D341Med (cell line): ENCODE measurements at places on chromosomes 13 and 19.

DNA sequence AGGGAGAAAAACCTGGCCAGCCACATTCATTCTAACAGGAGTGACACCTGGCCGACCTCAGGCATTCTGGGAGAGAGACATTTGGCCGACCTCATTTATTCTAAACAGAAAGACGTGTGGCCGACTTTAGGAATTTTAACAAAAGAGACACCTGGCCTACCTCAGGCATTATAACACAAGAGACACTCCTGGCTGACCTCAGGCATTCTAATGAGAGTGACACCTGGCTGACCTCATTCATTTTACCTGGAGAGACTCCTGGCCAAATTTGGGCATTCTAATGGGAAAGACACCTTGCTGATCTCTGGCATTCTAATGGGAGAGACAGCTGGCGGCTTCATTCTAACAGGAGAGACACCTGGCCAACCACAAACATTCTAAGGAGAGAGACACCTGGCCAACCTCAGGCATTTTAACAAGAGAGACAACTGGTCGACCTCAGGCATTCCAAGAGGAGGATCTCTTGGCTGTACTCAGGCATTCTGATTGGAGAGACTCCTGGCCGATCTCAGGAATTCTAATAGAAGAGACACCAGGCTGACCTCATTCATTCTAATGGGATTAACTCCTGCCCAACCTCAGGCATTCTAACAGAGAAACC is 1353.9 kb downstream of the UQCRFS1 start:
- DNase-seq: no peak

GRCh38 chr13:32114284-32114950 is 82.8 kb downstream of the FRY start:
- no peak for DNase-seq

GRCh38 chr13:27309967-27310598 is 39.5 kb downstream of the RASL11A start:
- no peak for DNase-seq

DNA sequence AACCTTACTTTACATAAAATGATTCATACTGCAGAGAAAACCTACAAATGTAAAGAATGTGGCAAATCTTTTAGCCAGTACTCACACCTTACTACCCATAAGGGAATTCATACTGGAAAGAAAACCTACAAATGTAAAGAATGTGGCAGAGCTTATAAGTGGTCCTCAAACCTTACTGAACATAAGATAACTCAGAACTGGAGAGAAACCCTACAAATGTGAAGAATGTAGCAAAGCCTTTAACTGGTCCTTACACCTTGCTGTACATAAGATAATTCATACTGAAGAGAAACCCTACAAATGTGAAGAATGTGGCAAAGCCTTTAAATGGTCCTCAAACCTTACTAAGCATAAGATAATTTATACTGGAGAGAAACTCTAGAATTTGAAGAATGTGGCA is 90.1 kb downstream of the ZNF675 start:
- DNase-seq: no peak

DNA sequence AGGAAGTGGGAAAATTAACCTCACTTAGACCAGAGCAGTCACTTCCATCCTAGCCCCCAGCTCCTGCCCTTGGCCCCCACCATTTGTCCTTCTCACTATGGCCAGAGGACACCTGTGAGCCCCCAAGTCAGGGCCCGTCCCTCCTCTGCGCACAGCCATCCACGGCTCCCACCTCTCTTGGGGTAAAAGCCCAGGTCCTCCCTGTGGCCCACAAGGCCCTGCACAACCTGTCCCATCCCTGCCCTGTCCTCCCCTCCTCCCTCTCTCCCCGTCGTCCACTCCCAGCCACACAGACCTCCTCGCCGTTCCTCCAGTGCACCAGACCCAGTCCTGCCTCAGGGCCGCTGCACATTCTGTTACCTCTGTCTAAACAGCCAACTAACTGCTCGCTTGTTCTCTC is 53.9 kb downstream of the SMIM24 start:
- no peak for DNase-seq

- peak; percentile 64 for DNase-seq
These were observed 24.0 kb downstream of the SLC8A2 start for GRCh38 chr19:47447470-47448359.

DNA sequence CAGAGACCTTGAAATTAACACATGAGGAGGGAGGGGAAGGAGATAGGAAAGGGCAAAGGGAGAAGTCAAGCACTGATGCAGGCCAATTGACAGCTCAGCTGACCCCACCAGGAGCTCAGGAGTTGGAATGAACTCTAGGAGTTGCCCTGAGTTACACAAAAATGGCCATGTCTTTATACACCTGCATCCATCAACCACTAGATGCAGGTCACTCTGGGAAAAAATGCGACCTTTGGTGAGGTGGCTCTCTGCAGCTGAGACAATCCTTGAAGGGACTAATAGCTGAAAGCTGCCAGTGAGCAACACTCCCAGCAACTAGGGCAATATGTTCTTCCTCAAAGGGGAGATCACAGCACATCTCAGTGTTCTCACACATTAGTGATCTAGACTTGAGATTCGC is 222.8 kb downstream of the RBM26 start:
- DNase-seq: no peak

DNA sequence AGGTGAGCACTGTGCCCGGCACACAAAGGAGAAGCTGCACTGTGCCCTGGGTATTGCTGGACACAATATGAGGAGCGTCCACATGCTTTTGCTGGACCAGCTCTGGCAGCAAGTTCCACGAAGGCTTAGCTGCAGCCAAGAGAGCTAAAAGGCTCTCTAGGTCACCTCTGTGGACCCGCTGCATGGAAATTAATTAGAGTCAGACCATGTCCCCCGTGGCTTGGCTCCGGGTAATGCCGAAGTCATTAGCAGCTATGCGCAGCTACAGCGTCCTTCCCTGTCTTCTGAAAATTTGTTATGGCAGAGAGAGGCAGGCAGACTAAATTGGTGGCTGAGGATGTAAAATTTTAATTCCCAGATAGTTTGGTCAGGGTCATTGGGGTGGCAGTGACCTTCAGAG is 271.5 kb downstream of the SLC7A1 start:
- DNase-seq: no peak

DNA sequence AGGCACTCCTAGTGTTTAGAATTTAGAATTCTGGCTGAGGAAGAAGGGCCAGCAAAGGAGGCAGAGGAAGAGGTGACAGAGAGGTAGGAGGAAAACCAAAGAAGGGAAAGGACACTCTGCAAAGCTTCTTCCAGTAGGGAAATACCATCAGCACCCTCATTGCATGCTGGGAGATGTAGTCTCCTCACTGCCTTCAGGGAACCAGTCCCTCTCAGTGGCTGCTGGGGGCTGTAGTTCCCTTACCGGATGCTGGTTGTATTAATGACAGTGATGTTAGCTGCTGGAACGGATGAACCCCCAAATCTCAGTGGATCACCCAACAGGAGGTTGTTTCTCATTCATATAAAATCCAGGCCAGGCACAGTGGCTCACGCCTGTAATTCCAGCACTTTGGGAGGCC is 10.1 kb downstream of the GRIN2D start:
- peak; percentile 78 for DNase-seq

DNA sequence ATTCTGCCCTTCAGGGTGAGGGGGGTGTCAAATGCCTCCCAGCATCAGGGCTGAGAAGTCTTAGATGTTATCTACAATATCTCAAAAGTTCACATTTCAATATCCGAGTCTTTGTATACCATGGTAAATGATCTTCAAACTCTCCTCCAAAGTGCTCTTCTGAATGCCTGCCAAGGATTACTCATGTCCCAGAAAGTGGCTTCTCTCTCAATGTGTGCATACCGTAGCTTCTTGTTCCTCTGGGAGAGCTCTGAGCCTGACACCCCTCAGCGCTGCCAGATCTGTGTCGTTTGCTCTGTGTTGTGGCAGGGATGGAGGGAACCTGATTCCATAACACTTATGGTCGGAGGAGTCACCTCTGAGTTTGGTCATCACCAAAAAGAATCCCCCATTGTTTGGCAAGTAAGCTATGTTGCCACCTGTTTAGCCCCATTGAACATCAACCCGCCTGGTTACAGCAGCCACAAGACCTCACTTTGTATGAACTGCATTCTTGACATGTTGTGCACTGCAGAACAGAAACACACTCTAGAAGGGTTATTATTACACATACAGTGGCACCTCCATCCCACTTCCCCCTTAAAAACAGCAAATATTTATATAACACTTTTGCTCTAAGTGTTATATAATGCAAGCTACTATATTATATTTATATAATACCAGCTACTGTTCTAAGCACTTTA is 163.1 kb upstream of the MIR17HG start:
- DNase-seq: no peak

GRCh38 chr13:95243207-95243606 is 58.0 kb downstream of the ABCC4 start:
- DNase-seq: no peak

- peak; percentile 15 for DNase-seq
These were observed 21.6 kb downstream of the ATP4B start for GRCh38 chr13:113636266-113636963.

DNA sequence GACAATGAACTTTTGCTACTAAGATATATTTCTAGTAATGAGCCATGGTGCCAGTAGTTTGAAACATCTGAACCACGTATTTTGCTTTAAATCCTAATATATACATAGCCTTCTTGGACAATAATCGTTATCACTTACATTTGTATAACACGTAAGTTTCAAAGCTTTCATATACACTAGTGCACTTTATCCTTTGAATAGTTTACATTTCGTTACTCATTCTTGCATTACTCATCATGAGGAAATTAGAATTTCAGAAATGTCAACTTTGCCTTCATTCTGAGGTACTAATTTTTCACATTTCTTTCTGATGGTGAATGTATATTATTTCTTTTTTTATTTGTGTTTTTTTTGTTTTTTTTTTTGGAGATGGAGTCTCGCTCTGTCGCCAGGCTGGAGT is 5.8 kb downstream of the KBTBD7 start:
- no peak for DNase-seq

- no peak for DNase-seq
These were observed 467.3 kb downstream of the IRS2 start for GRCh38 chr13:109318945-109319590.

GRCh38 chr19:46133777-46134241 is 9.3 kb upstream of the IGFL3 start:
- DNase-seq: no peak

- peak; percentile 52 for DNase-seq
These were observed at the start of gene ANKLE1 for GRCh38 chr19:17281391-17282304. ANKLE1 (plus strand) TSS chr19:17281901; CDS start chr19:17281921, 20 bp downstream.

DNA sequence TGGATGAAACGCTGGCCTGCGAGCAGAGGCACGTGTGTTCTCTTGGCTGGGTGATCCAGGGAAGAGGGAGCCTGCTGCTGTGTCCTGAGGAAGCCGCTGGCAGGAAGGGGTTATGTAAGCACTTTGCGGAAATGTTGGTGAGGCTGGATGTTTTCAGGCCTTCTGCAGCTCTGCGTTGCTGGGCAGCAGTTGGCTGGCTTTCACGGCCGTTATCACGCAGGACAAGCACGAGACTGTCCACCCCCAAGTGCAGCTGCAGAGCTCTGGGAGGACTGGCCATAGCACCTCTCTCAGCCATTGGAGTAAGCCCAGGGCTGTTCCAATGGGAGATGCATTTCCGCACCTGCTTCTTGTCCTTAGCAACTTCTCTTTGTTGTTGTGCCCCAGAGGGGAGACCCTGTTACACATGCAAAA is 146.9 kb upstream of the SOX21 start:
- DNase-seq: no peak

DNA sequence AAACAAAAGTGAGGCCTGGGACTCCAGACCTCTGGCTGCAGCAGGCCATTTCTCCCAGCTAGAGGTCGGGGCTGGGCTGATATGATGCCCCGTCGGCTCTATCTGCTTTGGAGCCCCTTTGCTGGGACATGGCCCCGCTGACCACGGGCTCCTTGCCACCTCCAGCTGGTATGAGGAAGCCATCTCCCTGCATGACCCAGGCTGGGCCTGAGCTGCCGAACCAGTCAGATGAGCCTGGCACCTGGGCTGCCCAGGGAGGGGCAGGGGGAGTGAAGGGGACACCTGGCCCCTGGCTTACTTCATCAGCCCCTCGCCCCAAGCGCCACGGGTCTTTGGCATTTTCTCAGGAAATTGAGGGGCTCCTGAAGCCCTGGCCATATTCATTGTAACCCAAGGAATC is 7.8 kb downstream of the ZSWIM4 start:
- no peak for DNase-seq

DNA sequence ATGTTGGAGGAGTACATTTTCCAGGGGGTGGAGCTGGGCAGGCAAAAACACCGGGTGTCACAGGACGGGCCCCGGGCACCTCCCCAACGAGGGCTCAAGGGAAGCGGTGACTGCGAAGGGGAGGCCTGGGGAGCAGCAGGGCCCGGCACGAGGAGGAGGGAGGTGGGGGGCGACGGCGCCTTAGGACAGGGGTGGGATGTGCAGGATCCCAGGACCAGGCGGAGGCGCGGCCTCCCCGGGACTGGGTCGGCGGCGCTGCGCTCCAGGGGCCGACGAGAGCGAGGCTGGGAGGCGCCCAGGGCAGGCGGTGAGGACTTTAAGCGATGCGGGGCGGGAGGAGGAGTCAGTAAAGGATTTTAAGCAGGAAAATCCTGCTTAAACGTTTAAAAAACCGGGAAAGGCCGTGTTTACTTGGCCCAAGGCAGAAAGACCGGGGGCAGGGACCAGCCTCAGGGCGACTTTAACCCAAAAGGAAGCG is 427 bp downstream of the ZNF160 start:
- peak; percentile 59 for DNase-seq

DNA sequence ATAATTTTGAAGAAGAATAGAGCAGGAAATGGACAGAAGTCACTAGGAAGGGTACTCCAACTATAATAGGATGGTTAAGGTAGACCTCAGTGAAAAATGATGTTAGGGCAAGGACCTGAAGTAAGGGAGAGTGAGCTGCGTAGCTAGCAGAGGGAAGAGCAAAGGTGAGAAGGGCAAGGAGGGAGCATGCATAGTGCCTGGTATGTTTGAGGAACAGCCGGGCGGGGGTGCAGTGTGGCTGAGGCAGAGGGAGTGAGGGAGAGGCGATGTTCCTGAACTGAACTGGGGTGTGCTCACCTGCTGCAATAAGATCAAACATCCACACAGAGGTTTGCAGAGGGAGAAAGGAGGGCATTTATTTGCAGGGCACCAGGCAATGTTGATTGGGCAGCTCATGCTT is 110.4 kb downstream of the DNAJC15 start:
- DNase-seq: no peak

- DNase-seq: no peak
These were observed 2.1 kb upstream of the PNPLA6 start for GRCh38 chr19:7533281-7533885.

DNA sequence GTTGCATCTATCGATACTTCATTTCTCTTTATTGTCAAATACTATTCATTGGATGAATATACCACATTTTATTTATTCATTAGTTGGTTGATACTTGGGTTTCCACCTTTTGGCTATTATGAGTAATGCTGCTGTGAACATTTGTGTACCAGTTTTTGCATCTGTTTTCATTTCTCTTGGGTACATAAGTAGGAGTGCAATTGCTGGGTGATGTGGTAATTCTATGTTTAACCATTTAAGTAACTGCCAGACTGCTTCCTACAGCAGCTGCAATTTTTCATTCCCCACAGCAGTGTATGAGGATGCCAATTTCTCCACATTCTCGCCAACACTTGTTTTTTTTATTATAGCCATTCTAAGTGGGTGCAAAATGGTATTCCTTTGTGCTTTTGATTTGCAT is 2.6 kb downstream of the KCNJ14 start:
- no peak for DNase-seq
